ENCODE measurements at places on chromosomes 3 and 15. TPM values are rescaled to one million over a fixed set of nuclear protein-coding genes. Genes with fewer than 3 reads are reported as not detected.

DNA sequence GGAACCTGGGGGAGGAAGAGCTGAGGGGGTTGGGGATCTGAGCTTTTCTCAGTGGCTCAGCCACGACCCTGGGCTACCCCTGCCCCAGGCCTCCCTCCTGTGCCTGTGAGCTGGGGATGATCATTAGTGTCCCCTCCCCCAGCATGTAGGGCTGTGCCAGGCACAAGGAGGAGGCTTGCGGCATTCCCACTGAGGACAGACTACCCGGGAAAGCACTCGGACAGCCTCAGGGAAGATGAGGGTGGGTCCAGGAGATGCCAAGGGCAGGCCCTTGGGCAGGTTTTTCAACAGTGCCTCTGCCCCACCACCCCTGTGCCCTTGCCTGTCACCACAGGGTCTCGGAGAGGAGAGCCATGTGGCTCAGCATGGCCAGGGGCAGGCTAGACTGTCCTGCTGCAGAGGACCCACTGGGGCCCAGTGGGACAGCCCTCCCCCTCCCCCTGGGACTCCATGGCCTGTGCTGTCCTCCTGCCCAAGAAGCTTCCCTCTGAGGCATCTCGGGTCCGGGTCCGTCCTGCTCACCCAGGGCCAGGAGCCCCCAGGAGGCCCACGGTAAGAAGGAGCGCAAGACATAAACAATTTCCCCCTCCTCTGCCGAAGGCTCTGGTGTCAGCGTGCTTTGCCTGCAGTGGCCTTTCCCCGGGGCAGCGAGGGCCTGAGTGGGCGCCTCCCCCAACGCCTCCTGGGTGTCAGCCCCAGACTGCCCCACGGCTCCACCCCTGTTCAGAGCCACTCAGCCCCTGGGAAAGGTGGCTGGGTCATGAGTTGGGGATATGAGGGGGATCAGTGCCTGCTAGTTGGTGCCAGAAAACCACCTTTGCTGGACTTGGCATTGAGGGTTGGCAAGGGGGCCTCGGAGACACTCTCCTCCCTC, 192.5 kb downstream of the GOLGA6L6 start:
- DNase-seq = no peak

DNA sequence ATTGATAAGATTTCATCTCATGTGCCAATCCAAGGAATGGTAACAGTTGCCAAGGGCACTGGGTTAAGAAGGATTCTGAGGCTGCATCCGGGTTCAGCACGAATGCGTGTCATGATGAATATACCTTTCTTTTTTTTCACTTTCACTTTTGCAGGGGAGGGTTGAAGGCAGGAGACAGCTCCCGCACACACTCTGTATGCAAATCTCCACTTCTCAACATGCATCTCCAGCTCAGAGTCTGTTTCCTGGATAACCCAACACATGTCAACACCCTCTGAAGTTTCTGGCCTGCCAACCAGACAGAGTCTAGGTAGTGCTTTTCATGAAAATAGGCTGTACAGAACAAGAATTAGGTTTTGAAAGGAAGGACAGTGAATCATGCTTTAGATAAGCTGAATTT, 21.6 kb downstream of the B4GALT4 start:
- DNase-seq = no peak

DNA sequence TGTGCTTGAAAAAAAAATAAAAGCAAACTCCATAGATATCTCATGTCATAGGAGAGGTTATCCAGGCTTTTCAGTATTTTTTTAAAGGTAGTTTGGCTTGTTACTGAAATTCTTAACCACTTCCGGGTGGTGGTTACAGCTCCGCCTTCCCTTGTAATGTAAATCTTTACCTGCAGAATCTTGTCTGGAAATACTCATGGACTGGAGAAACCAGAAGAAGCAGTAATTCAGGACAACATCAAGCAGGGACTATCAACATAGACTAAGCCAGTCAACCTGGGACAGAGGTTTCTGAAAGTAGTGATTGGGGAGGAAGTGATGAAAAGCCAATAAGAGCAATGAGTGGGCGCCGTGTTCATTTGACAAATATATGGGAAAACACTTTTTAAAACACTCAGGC, 78.9 kb upstream of the SKOR1 start:
- no peak for DNase-seq

DNA sequence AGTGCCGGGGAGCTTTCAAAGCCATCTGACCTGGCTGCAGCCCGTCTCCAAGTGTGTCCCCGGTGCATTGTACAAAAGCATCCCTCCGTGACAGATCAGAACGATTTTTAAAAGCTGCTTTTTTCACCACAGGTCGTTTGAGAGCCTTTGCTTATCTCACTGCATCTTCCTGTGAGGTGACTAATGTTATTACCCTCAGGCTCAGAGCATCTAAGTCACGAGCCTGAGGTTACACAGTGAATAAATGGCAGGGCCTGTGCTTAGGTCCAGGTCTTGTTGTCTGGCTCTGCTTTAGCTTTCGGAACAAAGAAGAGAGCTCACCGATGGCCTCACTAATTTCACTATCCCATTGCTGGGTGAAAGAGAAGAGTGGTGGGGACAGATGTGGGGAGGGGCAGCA, 83.3 kb downstream of the SEC22A start:
- DNase-seq = peak; percentile 16

DNA sequence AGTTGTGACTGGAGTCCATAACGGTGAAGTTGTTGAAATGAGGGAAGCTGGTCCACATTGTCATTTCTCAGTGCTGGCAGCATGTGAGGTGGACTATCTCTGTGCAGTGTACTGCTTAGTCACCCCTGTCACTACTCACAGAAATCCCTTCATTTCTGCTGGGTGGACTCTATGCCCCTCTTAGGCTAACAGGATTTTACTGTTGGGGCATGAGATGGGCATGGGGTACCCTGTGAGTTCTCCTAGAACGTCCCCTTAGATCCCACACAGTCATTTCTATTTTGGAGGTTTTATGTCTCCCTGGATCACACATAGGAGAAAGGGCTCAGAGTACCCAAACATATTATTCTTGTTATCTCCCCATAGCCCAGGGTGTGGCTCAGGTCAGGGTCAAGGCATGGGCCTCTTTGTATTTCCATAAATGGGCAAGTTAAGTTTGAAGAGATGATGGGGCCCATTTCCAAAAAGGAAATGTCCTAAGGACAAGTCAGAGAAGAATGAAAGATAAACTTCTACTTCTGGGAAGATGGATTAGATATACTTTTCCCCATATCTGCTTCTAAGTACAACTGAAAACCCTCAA, 15.2 kb downstream of the P2RY1 start:
- no peak for DNase-seq

GRCh38 chr3:50516440-50516871, 13.0 kb upstream of the CACNA2D2 start:
- no peak for DNase-seq

DNA sequence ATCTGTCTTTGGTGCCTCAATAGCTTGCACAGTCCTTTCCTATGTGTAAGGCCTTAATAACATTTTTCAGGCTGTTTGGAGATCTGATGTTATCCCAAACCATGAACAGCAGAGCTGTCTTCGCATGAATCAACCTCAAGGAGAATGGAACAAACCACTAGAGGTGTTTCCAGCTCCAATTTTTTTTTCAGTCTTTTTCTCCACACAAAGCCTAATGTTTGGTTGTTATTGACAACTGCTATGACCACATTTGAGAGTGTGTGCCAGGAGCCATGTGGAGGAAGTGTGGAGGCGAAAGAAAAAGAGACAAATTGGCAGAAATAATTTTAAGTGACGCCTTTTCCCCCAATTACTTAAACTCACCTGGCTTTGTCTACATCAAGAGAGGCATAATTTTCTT, 38.7 kb downstream of the RTP4 start:
- no peak for DNase-seq

GRCh38 chr3:178841011-178841410, 230.6 kb downstream of the ZMAT3 start:
- DNase-seq = no peak

GRCh38 chr3:68142441-68142840, 488.0 kb upstream of the SUCLG2 start:
- no peak for DNase-seq

- DNase-seq = no peak
Measured at GRCh38 chr3:47850564-47851410, 47.8 kb downstream of the DHX30 start.

DNA sequence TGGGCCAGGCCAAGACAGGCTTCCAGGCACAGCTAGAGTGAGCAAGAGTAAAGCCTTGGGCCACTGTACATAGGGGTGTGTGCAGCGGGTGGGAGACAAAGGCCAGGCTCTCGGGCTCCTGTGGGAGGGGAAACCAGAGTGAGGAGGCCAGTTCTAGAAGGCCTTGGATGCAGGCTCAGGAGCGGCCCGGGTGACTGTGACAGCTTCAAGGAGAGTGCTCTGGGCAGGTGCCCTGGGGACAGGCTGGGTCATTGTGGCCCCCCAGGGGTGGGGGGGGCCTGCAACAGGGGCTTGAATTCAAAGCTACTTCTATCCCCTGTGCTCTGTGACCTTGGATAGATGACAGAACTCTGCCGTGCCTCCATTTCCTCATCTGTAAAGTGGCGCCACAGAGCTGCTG, 109.2 kb downstream of the DNAJB8 start:
- no peak for DNase-seq

- peak; percentile 42 for DNase-seq
Measured at GRCh38 chr15:62833646-62834045, 208.9 kb upstream of the TPM1 start.

DNA sequence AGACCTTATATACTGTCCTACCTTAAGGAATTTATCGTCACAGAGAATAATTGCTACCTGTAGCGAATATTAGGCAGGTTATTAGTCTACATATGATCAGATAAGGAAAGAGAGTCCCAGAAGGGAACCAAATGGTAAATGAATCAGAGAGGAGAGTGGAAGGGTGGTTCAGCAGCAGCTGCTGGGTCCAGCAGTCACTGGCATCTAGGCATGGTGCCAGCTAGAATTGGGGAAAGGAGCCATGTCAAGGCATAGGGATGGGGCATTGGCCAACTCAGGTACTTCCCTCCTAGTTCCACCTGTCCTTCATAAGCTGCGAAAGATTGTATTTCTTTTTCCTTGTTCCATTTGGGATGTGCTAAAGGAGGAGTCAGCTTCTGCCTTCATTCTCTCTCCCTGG, 23.4 kb downstream of the HACD3 start:
- no peak for DNase-seq

GRCh38 chr3:122406198-122406597, 9.7 kb downstream of the WDR5B start:
- no peak for DNase-seq

GRCh38 chr3:150059241-150059640, 88.5 kb upstream of the PFN2 start:
- no peak for DNase-seq

SEMA6D gene
- total RNA-seq = 17.7 TPM

CLDN18 gene
- not detected for total RNA-seq

PYGO1 gene
- 21.2 TPM for total RNA-seq

OXTR gene
- 6.1 TPM for total RNA-seq

NTRK3 gene
- total RNA-seq = 19.6 TPM

CTXND1 gene
- not detected for total RNA-seq

Data from fibroblast of the aortic adventitia (primary cell).